Tibial nerve (tissue), 4 donors: ENCODE measurements at places on chromosomes 5 and 9.

DNA sequence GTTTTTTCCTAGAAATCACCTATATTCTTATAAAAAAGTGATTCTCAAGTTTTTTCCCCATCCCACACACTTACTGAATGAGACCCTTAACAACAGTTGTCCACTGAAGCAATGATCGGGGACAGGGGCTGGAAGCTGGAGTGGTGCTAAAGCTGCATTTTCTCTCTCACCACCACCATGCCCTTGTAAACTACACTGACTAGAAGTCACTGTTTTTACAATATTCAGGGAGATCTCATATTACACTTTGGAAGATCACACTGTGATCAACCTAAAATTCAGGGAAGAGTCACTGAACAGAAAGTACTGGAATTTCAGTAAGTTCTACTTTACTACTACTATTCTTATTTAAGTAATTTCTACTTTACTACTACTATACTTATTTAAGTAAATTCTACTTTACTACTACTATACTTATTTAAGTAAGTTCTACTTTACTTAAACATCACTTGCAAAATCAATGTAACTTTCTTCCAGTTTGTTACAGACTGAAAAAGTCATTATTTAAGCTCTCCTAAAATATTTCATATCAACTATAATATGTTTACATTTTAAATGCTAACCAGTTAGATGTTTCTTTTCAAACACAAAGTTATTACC, 164.3 kb downstream of the AGTPBP1 start:
- no peaks in the 10 kb centered on the region for H3K4me1 ChIP-seq
- H3K4me3 ChIP-seq, result no peak overlapping the region
- no peak for DNase-seq
- no peaks in the 10 kb centered on the region for H3K36me3 ChIP-seq

DNA sequence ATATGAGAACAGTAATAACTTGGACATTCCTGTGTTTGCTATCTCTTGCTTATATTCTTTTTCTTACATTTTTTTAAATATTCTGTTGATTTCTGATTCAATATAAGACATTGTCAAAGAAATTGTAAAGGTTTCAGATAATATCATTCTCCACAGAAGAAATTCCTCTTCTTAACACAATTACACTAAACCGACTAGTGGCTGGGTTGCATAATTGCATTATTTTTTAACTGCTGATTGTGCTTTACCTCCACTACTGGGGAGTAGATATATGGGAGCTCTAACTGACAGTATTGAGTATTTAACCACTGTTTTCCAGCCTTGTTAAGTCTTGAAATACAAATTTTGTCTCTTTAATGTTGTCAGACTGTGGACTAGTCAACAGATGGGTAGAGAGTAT, 723.8 kb upstream of the EDIL3 start:
- H3K27ac ChIP-seq, result no peak overlapping the region
- no peak overlapping the region for H3K4me3 ChIP-seq
- H3K27me3 ChIP-seq, result no peaks in the 10 kb centered on the region
- no peaks in the 10 kb centered on the region for H3K4me1 ChIP-seq
- H3K36me3 ChIP-seq, result no peaks in the 10 kb centered on the region

DNA sequence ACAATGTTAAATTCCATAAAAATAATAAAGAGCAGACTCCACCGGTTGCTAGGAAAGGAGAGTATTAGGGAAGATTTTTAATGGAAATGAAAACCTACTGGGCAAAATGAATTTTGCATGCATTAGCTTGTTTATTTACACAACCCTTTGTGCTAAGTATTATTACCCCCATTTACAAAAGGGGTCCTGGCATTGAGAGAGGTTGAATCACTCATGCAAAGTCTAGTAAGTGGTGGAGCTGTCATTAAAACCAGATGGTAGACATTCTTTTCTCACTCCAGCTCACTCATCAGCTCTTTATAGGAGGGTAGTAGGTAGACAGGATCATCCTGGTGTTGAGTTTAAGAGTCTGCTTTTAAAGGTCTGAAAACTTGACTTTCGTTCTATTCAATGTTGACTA, 395.1 kb downstream of the PLK2 start:
- no peak for DNase-seq
- no peak overlapping the region for H3K27ac ChIP-seq
- H3K36me3 ChIP-seq, result no peaks in the 10 kb centered on the region
- H3K4me1 ChIP-seq, result no peaks in the 10 kb centered on the region

- H3K27ac ChIP-seq, result no peak overlapping the region
- H3K4me3 ChIP-seq, result no peak overlapping the region
- no peaks in the 10 kb centered on the region for H3K36me3 ChIP-seq
- peaks cover 5% of the 10 kb centered on the region for H3K4me1 ChIP-seq
Measured at GRCh38 chr5:168162464-168162863, 129.0 kb upstream of the WWC1 start.

- no peaks in the 10 kb centered on the region for H3K36me3 ChIP-seq
- no peak for DNase-seq
Measured at GRCh38 chr9:116566677-116567488, 120.2 kb upstream of the TRIM32 start.

DNA sequence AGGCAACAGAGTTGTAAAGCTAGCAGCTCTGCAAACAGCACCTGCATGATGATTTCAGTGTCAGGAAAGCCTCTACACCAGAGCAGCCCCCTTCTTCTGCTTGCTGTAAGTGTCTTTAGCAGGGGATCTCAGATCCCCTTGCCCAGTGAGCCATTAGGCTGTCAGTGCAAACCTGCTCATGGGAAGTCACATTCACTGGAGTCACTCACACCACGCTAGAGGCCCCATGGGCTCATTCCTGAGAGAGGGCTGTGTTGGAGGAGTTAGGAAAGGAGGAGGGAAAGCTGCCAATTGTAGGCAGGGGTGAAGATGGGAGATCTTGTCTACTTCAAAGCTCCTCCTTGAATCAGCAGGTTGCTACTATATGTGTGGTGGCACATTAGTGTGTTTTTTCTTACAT, 275.2 kb downstream of the SMARCA2 start:
- no peak overlapping the region for H3K4me3 ChIP-seq
- no peaks in the 10 kb centered on the region for H3K27me3 ChIP-seq
- no peaks in the 10 kb centered on the region for H3K36me3 ChIP-seq

- peak overlapping the region; percentile 79 for H3K4me3 ChIP-seq
- peaks cover 3% of the 10 kb centered on the region for H3K4me1 ChIP-seq
- no peaks in the 10 kb centered on the region for H3K27me3 ChIP-seq
- H3K27ac ChIP-seq, result peak overlapping the region; percentile 73
Measured at GRCh38 chr5:112418659-112419163, 366 bp downstream of the EPB41L4A start.

DNA sequence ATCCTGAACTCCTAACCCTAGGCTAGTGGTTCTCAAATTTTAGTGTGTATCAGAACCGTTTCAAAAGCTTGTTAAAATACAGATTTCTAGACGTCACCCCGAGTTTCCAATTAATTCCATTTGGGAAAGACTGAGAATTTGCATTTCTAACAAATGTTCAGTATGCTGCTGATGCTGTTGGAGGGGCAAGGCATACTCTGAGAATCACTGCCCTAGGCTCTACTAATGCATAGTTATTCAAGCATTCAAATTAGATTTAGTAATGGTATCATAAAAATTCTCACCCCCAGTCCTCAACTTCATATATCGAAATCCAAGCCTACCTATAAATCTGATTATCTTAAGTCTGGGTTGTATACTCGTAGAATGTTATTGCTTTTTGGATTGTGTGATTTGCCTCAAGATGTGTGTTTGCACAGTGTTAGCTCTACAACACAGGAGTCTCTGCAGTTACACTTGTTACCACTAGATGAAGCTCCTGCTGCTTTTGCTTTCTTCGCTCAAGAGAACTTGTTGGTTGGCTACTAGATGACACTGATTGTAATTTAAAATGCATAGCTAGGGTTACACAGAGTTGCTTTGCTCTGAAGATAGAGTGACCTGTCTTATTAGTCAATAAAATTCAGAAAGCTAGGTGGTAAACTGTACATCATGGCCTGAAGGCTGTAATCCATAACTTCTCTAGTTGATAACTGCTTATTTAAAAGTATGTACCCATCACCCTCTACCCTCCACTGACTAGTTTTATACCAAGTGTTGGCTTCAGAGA, 7.5 kb upstream of the ERAP2 start:
- DNase-seq, result no peak
- no peaks in the 10 kb centered on the region for H3K27me3 ChIP-seq
- H3K4me3 ChIP-seq, result no peak overlapping the region
- H3K4me1 ChIP-seq, result peaks cover 6% of the 10 kb centered on the region

DNA sequence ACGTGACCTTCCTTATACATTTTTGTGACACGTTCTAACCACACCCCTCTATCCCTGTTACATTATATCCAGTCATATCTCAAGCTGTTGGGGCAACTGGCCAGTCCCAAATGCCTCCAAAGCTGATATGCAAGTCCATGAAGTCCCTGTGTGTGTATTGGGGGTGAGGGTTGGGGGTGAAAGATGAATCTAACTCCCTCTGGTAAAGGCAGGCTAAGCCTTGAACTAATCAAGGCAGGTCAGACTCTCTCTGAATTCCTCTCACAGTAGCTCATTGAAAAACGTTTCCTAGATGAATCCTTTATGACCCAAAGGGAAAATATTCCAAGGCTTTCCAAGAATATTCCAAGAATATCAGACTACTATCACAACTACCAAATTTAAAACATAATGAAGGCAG, 174.4 kb downstream of the MUSK start:
- no peak overlapping the region for H3K27ac ChIP-seq
- no peak overlapping the region for H3K4me3 ChIP-seq
- no peak for DNase-seq
- peaks cover 17% of the 10 kb centered on the region for H3K4me1 ChIP-seq
- H3K27me3 ChIP-seq, result no peaks in the 10 kb centered on the region

DNA sequence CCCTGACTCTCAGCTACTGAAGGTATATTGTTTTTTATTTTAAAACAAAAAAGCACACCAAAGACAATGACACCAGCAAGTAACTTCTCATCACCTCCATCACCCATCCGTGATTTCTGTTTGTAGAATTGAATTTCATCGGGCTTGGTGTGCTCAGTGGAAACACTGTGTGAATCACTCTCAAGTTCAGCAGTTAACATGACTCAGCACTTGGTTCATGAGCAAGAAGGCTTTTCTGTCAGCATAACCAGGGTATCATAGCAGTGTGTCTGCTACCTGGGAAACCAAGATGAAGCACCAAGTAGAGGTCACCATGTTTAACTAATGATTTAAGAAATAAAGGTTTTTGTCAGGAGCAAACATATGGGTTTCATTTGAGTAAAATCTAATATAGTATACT, 123.7 kb downstream of the INSYN2B start:
- no peaks in the 10 kb centered on the region for H3K27me3 ChIP-seq
- H3K27ac ChIP-seq, result no peak overlapping the region
- no peaks in the 10 kb centered on the region for H3K4me1 ChIP-seq

DNA sequence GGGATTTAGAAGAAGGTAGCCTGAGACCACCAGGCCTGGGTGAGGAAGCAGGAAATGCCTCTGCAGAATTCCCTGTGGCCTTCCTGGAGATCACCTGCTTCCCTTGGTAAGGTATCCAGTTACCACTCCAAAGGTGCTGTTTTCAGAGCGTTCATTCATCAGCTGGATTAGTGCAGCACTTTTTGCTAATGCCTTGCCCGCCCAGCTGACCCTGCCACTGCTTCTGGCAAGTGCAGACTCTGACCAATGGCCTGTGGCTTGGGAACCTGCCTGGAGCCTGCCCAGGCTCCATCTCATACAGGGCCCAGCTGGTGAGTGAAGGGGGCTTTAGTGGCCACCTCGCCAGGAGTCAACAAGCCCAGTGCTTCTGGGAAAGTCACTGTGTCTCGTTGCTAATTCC, 48.6 kb downstream of the FOXI1 start:
- H3K27ac ChIP-seq, result no peak overlapping the region
- no peak overlapping the region for H3K4me3 ChIP-seq
- H3K4me1 ChIP-seq, result no peaks in the 10 kb centered on the region
- H3K27me3 ChIP-seq, result no peaks in the 10 kb centered on the region
- no peaks in the 10 kb centered on the region for H3K36me3 ChIP-seq

GRCh38 chr9:87075537-87075936, 128.2 kb upstream of the GAS1 start:
- DNase-seq, result no peak
- H3K4me1 ChIP-seq, result no peaks in the 10 kb centered on the region
- no peak overlapping the region for H3K27ac ChIP-seq
- H3K27me3 ChIP-seq, result no peaks in the 10 kb centered on the region

- H3K4me3 ChIP-seq, result no peak within 1 kb of the TSS
- H3K27me3 ChIP-seq, result peaks cover 29% of the 10 kb centered on the region
- no peak for DNase-seq
- H3K27ac ChIP-seq, result no peak within 1 kb of the TSS
- H3K4me1 ChIP-seq, result no peaks in the 10 kb centered on the region
Measured at GRCh38 chr9:135520916-135521607, at the start of gene LCN1. Gene LCN1 (plus strand): TSS chr9:135521440. CDS start chr9:135521498, 58 bp downstream.

- no peak overlapping the region for H3K27ac ChIP-seq
- no peaks in the 10 kb centered on the region for H3K4me1 ChIP-seq
- no peaks in the 10 kb centered on the region for H3K36me3 ChIP-seq
- DNase-seq, result no peak
- H3K27me3 ChIP-seq, result no peaks in the 10 kb centered on the region
Measured at GRCh38 chr5:109936996-109937395, 247.3 kb downstream of the MAN2A1 start.
